ENCODE measurements at places on chromosomes 2 and 18.

DNA sequence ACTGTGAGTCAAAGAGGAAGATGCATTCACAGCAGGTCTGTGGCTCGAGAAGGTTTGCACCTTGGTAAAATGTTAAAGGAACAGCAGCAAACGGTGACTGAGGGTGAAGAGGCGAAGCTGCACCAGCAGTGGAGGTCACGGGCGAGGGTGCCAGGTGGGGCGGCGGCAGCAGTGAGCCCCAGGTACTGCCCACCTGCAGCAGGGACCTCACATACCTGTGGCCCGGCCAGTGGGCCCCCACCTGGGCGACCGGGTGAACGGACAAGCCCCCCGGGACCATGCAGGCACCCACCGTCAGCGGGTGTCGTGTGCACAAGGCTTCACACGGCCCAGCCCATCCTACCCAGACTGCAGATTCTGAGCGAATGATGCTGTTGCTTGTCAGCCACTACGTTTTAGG is 23.6 kb upstream of the KCNG2 start:
- DNase-seq, result no peak

DNA sequence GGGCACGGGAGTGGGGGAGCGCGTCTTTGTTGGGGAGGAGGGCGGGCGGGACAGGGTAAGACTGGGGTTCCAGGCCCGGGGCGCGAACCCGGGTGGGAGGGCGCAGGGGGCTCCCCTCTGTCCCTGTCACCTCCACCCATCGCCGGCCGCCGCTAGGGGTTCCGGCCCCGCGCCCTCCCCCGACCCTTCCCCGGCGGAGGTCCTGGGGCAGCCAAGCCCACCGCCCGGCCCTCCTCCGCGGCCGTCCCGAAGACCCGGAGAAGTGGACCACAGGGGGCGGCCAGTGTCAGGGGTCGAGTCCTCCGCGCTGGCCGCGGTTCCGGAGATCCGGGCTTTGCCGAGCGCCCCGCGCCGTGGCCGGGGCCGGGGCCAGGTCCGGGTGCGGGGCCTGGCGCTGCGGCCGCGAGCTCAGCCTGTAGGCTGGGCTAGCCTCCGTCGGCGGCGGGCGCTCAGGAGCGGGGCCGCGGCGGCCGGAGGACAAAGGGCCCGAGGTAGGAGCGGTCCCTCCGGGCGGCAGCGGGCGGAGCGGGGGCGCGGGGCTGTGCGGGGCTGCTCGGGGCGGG is 16.6 kb upstream of the E2F6 start:
- no peak for DNase-seq

- DNase-seq, result no peak
These were observed 11.7 kb upstream of the CNGA3 start for GRCh38 chr2:98334439-98335078.

DNA sequence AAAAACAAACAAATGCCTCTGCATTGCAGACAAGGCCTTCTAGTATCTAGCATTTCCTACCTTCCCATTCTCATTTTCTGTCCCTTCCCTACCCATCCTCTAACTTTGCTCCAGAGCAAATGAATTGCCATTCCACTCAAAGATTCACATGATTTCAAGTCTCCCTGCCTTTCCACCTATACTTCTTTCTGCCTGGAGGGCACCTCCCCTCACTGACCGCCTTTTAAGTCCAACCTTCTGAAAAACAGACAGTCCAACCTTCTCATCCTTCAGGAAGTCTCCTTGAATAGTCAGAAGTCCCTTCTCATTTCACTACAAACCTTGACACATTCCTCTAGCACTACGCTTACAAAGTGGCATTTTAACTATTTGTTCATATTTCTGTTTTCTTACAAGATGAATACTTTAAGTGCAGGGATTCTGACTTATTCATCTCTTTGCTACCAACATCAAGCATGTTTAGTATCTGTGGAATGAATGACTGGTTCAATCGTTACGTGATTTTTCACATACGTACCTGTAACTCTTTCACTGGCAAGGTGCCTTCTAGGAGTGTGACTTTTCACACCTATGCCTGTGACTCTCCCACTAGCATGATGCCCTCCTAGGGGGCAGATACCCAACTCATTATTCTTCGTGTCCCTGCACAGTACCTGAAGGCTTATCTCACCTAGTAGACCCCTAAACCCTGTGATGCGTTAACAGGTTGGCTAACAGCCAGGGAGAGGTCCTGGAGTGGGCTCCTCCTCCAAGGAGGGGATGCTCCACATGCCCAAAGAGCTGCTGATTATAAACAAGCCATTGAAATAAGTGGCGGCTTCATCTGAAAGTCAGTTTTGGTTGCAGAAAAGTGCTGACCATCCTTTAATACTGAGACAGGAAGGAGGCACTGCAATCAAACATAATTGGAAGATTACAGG is 356.2 kb downstream of the MYCN start:
- no peak for DNase-seq

- DNase-seq, result no peak
These were observed 978.8 kb upstream of the POU3F3 start for GRCh38 chr2:103875131-103875530.

DNA sequence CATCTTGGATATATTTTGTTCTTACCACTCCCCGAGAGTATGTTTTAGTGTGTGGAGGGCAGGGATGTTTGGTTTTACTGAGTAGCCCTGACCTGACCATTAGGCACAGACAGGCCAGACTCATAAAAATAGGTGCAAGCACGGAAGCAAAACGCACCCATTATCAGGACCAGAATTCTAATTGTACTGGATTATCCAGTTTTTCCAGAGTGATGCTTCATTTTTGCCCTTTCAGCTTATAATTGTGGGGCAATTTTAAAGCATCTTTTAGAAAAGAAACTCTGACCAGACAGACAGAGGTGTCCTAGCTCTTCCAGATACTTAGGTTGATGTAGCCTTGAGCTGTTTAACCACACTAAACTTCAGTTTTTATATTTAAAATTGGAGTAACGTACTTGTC is 4.4 kb downstream of the NCOA1 start:
- DNase-seq, result no peak

- no peak for DNase-seq
These were observed 5.3 kb upstream of the TYMS start for GRCh38 chr18:652131-652530.

DNA sequence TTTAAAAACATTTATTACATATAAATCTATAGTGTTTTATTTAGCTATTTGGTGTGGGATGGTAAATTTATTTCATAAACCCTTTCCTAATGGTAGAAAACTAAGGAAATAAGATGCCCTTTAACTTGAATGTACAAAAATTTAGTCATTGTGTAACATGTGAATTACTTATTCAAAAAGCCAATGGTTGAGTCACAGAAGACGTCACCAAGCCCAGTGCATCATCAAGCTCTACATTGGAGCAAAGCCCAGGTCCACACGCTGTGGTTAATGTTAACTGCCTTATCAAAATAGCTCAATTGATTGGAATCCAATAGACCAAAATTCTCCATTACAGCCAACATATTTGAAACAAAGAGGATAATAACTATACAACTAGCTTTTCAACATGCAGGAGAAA is 145.5 kb upstream of the LYPD1 start:
- DNase-seq, result no peak

- DNase-seq, result peak; percentile 55
These were observed 37.8 kb downstream of the PCBP1 start for GRCh38 chr2:70124983-70125480.

- no peak for DNase-seq
These were observed 50.4 kb downstream of the UXS1 start for GRCh38 chr2:106143495-106144215.

- no peak for DNase-seq
These were observed 110.7 kb upstream of the HAAO start for GRCh38 chr2:42902939-42903709.

- DNase-seq, result no peak
These were observed 58.3 kb downstream of the RDH14 start for GRCh38 chr2:18502142-18502541.

GRCh38 chr2:20409039-20409438 is 37.8 kb upstream of the RHOB start:
- DNase-seq, result no peak

GRCh38 chr2:129880309-129880708 is 99.2 kb upstream of the RAB6C start:
- DNase-seq, result no peak

Measured in T-helper 22 cell (primary cell).